ENCODE measurements at places on chromosomes 1 and 21.

GRCh38 chr21:46222436-46223116 is 6.0 kb downstream of the LSS start:
- no peak for DNase-seq

DNA sequence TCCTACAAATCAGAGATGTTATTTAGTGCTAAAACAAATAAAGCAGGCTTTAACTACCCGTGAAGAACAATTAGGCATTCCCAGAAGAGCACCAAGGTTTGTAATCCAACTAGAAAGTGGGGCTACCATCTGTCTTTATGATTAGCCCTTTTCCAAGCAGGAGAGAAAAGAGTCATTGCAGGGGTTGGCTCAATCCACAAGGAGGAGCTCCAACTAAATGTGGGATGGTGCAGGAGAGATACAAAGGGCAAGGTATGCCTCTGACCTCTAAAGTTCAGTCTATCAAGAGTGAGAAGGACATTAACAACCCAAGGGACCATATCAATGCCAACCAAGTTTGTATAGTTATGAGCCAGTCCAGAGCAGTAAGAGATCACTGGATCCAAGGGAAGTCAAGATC is 382.7 kb upstream of the DUSP10 start:
- no peak for DNase-seq

GRCh38 chr21:14866859-14867765 is 197.7 kb downstream of the NRIP1 start:
- DNase-seq: no peak

DNA sequence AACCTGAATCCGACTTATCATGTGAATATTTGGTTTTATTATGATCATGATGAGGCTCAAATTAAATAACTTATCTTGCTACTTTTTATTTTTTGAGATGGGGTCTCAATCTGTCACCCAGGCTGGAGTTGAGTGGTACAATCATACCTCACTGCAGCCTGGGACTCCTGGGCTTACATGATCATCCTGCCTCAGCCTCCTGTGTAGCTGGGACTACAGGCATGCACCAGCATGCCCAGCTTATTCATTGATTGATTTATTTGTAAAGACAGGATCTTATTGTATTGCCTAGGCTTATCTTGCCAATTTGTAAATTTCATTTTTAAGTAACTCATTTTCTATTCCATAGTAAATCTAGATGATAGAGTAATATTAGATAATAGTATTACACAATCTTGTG is 84.3 kb downstream of the COL11A1 start:
- no peak for DNase-seq

DNA sequence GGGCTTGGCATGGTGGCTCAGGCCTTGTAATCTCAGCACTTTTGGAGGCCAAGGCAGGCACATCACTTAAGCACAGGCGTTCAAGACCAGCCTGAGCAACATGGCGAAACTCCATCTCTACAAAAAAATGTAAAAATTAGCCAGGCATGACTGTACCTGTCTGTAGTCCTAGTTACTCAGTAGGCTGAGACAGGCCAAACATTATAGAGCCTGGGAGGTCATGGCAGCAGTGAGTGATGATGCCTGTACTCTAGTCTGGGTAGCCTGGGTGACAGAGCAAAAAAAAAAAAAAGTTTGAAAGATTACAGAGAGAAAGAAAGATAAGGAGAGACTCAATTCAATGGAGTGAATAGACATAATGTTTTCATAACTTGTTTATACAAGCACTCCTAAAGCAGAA is 556.5 kb upstream of the BRINP3 start:
- DNase-seq: no peak

- DNase-seq: no peak
These were observed 1.2 kb downstream of the CHD5 start for GRCh38 chr1:6178751-6179563.

DNA sequence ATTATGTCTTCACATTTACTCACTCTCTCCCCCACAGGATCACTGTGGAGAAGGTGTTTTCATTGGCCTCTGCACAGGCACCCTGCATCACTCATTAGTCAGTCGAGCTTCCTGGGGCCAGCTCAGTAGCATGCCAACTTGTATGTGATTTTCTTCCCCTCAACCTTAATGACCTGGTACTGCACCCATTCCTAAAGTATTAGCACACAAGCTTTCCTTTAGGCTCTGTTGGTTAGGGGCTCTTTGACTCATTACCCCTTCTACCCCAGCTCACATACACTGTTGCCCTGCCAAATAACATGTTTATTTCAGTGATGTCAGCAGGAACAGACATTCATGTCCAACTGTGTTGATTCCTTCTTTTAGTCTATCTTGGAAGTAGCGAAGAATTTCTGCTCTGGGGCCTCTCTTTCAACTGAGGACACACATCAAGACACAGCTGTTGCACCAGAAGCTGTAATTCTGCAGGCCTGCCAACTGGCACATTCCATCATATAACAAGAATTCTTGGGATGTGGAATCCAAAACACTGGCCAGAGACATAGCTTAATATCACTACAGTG is 603.5 kb upstream of the ADAMTS5 start:
- DNase-seq: no peak

GRCh38 chr1:169891539-169891885 is 2.2 kb downstream of the SCYL3 start:
- DNase-seq: no peak

- no peak for DNase-seq
These were observed 6.3 kb downstream of the SESN2 start for GRCh38 chr1:28265577-28265976.

GRCh38 chr1:53526451-53527101 is 67.4 kb downstream of the DMRTB1 start:
- no peak for DNase-seq

- no peak for DNase-seq
These were observed 18.0 kb upstream of the ETV3L start for GRCh38 chr1:157117527-157118057.

- no peak for DNase-seq
These were observed 43.0 kb downstream of the KDM1A start for GRCh38 chr1:23062271-23062670.

GRCh38 chr1:218439541-218440295 is 94.6 kb downstream of the TGFB2 start:
- DNase-seq: no peak

- DNase-seq: no peak
These were observed 57.2 kb upstream of the LRRC8D start for GRCh38 chr1:89763649-89763986.

GRCh38 chr1:94522304-94522703 is 19.3 kb downstream of the F3 start:
- no peak for DNase-seq

DNA sequence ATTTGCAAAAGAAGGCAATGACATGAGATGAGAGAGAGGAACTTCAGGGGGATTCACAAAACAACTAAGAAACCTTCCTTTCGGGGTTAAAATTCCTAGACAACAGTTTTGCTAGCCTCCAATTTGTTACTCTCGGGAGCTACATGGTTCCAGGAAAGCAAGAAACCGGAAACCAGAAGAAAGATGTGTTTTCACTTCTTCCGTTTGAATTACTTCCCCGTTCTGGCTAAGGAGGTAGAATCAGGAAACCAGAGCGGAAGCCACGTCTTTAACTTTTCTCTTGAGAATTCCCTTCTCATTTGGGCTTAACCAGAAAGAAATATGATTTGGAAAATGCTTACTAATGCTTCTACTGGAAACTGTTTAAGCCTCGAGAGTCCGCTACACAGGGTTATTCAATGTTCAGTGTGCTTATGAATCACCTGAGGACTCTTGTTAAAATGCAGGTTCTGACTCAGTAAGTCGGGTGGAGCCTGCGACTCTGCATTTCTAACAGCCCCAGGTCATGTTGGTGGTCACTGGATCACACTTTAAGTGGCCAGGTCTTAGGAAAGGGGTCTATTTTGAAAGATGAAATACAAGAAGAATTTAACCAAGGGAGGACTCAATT is 43.5 kb upstream of the MCOLN3 start:
- DNase-seq: no peak

GRCh38 chr1:243731301-243731891 is 118.6 kb downstream of the AKT3 start:
- DNase-seq: no peak

GRCh38 chr1:3355894-3356826 is 98.3 kb upstream of the ARHGEF16 start:
- no peak for DNase-seq

DNA sequence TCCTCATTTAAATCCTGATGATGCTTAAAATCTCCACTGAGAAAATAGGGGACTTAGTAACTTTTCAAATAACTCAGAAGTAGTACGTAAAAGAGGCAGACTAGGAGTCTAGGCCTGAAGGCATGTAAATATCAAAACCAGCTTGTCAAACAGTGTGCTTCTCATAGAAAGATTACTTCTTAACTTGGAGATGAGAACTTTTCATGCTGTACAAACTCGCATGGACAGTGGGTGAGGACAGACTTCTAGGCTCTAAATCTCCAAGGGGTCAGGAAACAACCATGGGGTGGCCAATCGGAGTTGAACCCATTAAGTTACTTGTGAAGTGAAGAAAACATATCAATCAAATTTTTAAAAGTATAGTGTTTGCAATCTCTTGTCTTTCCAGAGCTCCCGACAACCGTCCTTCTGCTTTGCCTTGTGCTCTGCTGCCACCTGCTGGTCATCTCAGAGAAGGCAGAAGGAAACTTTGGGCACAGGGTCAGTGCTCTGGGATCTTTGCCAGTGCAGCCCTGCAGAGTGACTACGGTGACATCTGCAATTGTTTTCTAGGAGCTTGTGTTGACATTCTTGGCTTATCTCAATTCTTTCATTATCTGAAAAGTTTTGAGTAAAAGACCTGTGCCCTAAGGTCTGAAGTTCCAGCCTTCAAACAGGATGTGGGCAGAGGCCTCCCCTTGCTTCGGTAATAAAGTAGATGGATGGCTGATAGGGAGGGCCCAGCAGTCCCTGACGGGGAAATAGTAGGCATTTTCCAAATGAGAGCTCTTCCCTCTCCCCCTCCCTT is 105.1 kb upstream of the PDE4B start:
- DNase-seq: peak; percentile 52

DNA sequence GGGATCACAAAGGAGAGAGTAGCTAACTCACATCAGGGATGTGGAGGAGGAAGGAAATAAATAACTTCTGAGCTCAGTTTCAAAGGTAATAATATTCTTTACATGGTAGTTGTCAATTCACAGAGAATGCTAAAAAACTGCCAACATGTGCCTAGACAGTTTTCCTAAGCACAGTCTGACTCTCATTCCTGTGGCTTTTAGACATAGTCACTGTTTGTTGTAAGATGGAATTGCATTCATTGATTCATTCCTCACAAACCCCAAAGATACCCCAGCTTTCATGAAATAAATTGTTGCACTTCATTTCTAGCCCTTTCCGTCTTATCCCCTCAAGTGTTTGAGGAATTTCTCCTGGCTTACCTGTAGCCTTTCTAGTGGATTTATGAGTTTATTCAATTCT is 263.9 kb downstream of the NTNG1 start:
- DNase-seq: no peak

GRCh38 chr1:31422505-31423319 is 9.7 kb downstream of the SERINC2 start:
- DNase-seq: peak; percentile 21

DNA sequence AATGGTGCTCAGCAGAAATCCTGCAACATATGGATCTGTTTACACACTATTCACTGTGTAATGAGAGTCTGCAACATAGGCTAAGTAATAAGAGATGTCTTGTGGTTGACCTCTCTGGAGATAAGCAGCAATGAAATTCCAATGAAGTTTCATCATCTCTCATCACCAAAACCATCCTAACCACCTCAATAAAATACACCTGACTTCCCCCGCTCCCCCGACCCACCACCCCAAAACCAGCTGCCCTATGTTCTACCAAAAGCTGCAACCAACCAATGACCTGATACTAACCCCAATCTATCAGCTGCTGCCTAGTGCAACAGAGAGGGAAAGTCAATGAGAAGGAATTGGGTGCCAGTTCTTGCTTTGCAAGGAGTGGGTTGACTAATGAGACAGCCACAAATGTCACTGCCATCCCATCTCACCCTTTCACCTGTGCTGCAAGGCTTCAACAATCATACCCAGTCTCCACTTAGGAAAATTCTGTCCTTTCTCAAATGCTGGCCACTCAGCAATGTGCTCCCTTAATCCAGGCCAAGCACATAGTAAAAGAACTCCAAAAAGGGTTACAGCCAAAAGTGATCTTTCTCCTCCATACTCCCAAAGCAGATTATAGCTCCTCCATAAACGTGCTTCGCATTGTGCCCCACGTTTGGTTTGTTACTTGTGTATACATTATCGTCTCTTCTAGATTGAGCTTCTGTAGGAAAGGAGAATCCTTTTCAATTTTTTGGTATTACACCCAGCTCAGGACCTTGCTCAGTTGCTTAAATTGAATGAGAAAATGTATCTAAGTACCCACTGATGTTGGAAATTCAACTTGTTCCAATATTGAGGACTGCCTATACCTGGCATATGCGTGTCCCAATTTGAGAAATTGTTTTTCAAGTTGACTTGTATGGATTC is 29.0 kb downstream of the MRPL39 start:
- no peak for DNase-seq

DNA sequence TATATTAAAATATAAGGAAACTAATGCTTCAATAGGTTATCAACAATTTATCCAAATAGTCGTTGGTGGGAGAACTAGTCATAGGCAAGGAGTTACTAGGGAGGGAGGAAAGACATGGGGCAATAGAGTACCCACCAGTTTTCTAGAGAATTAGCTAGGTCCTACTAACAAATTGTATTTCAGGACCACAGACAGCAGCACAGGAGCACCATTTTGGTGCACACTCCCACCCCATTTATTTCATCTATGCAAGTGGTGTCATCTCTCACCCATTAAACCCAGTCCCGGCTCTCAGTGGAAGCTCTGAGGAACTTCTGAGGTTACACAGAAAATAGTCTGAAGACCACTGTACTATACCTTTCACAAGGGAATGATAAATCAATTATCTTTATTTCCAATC is 89.0 kb upstream of the BCAR3 start:
- no peak for DNase-seq

DNA sequence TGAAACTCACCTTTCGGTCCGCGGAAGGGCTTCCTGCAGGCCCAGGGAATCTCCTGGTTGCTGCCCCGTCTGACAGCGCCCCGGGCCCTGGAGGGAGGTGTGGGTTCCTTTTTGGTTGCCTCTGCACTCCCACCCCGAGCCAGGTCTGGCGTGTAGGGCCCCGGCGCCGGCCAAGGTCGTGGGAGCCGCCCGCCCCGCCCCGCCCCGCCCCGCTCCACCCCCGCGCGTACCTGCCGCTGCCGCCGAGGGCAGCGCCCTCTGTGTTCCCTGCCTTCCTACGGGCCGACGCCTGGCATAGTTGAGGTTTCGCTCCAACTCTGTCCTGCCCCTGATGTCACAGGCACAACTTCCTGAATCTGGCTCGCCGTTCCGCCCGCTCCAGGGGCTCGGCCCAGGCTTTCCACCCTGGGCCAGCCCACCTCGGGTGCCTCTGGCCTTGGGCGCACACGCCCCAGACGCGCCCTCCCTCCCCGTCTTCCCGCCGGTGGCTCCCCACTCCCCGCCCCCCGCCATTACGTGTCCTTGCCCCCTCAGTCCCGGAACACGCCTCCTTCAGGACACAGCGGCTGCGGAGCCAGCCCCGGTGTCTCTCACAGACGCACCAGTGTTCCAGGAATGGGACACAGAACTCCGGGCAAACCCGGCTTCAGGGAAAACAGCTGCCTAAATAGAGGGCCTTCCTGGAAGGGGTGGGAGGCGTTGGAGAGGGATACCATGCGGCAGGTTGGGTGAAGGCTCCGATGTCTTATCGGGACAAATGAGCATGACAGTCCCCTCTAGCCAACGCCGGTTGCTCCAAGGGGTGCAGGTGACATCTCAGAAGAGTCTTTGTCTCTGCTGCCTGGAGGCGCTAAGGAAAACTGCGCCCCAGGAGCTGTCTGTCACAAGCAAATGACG is at the start of gene KIAA0040:
Gene KIAA0040 (minus strand): TSS at position 147 of the 897 bp plus-strand sequence. CDS start 31,763 bp downstream, outside the sequence.
- peak; percentile 35 for DNase-seq

- no peak for DNase-seq
These were observed 80.2 kb upstream of the ACTL8 start for GRCh38 chr1:17674726-17675500.

Data from activated CD8-positive, alpha-beta memory T cell treated with anti-CD3 and anti-CD28 coated beads for 1 hour (primary cell).